ENCODE measurements at places on chromosomes 3 and 15. TPM values are rescaled to one million over a fixed set of nuclear protein-coding genes. Genes with fewer than 3 reads are reported as not detected.

Gene SLC33A1
- 20.0 TPM for total RNA-seq

Gene EXD1
- total RNA-seq: not detected

Gene CCNL1
- 257 TPM for total RNA-seq

Gene STAB1
- 0.05 TPM for total RNA-seq

Gene PDE12
- 27.8 TPM for total RNA-seq

Gene OR4F15
- not detected for total RNA-seq

Gene CCDC191
- 2.4 TPM for total RNA-seq

Gene CYB561D2
- total RNA-seq: 43.6 TPM

Gene SLC28A1
- total RNA-seq: not detected

Gene TRH
- not detected for total RNA-seq

Gene FBXL22
- total RNA-seq: 0.66 TPM

GRCh38 chr15:77634266-77634962 is 1.7 kb upstream of the LINGO1 start:
- DNase-seq: peak; percentile 78
- H3K27ac ChIP-seq: no peak overlapping the region
- no peaks in the 10 kb centered on the region for H3K36me3 ChIP-seq
- no peak overlapping the region for H3K4me3 ChIP-seq

DNA sequence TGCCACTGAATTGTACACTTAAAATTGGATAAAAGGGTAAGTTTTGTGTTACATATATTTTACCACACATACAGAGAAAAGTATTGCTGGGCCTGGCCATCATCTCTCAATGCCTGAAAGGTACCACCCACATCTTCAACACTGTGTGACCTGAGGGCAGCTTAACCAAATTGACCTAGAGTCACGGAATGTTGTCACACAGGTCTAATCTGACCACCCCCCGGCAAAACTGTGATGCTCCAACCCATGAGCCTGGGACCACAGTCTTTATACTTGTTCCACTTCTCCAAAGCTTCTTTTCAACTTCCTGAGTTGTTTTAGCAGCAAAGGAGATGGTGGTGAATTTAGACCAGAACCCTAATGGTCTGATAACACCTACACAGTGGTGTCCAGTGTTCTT is 210.3 kb upstream of the TPM1 start:
- H3K36me3 ChIP-seq: no peaks in the 10 kb centered on the region
- no peak for DNase-seq
- no peak overlapping the region for H3K4me3 ChIP-seq
- H3K27ac ChIP-seq: no peak overlapping the region

DNA sequence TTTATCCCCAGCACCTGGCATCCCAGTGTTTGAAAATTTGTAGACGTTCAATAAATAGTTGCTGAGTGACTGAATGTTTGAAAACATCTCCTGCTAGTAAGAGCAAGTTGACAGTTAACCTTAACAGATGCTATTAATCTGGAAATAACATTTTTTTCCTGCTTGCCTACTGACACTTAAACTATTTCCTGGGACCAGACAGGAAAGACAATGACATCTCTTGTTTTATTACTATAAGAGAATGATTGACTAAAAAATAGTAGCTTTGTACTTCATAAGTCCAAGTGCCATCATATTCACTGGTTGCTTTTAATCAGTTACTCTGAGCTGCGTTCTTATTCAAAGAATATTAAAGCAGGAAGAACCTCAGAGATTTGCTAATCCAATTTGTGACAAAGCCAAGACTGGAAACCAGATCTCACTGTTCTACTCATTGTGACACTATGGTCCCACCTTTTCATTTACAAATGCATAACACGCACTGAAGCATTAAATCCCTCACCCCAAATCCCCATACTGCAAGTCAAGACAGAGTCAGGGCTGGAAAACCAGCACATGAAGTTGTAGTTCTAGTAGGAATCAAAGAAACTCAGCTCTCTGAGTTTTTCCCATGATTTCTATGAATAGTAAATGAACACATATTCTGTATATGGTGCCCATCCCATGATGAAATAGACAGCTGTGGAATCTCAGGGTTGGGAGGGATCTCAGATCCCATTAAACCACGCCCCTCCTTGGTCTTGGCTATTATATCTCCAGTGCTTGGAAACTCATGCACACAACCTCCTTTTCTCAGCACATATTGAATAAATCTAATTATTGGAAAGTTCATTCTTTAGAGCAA is 212.7 kb upstream of the P2RY1 start:
- no peak overlapping the region for H3K27ac ChIP-seq
- H3K36me3 ChIP-seq: no peaks in the 10 kb centered on the region
- no peak overlapping the region for H3K4me3 ChIP-seq

DNA sequence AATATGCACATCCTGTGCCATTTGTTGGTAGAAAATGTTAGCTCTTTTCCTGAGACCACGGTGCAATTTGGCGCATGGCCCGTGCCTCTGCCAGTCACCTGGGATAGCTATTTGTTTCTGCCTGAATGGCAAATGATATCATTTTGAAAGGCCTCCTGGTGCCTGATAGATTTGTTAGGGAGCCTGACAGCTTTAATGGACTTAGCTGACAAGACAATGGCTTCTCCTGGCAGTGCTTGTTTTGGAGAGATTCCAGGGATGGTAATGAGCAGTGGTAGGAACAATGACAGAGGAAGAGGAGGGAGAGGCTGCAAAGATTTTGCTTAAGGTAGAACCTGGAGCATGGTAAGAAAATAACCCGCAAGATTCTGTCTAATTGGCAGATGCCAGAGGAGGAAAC is 268.5 kb downstream of the CLSTN2 start:
- no peak overlapping the region for H3K4me3 ChIP-seq
- DNase-seq: no peak
- no peaks in the 10 kb centered on the region for H3K4me1 ChIP-seq
- no peaks in the 10 kb centered on the region for H3K36me3 ChIP-seq
- H3K27ac ChIP-seq: no peak overlapping the region

DNA sequence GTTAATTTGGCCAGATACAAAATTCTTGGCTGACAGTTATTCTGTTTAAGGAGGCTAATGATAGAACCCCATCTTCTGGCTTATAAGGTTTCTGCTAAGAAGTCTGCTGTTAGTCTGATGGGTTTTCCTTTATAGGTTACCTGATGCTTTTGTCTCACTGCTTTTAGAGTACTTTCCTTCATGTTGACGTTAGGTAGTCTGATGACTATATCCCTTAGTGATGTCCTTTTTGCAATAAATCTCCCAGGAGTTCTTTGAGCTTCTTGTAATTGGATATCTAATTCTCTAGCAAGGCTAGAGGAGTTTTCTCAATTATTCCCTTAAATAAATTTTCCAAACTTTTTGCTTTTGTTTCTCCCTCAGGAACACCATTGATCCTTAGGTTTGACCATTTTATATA is 114.1 kb upstream of the CDIN1 start:
- H3K27ac ChIP-seq: no peak overlapping the region
- H3K4me1 ChIP-seq: no peaks in the 10 kb centered on the region
- no peak for DNase-seq

GRCh38 chr15:100264994-100265640 is 76.7 kb downstream of the ADAMTS17 start:
- no peaks in the 10 kb centered on the region for H3K36me3 ChIP-seq
- H3K4me3 ChIP-seq: no peak overlapping the region
- no peak overlapping the region for H3K27ac ChIP-seq
- H3K4me1 ChIP-seq: no peaks in the 10 kb centered on the region
- no peak for DNase-seq

- peaks cover under 1% of the 10 kb centered on the region for H3K27me3 ChIP-seq
- peak overlapping the region; percentile 64 for H3K27ac ChIP-seq
- peaks cover 8% of the 10 kb centered on the region for H3K4me1 ChIP-seq
These were observed 1.4 kb downstream of the NDUFB4 start for GRCh38 chr3:120597445-120598049.

GRCh38 chr15:40511472-40512133 is 40.8 kb downstream of the CHST14 start:
- H3K4me1 ChIP-seq: peaks cover 24% of the 10 kb centered on the region
- no peak overlapping the region for H3K27ac ChIP-seq
- H3K27me3 ChIP-seq: peaks cover 64% of the 10 kb centered on the region

GRCh38 chr3:99009851-99010250 is 108.4 kb upstream of the DCBLD2 start:
- no peaks in the 10 kb centered on the region for H3K27me3 ChIP-seq
- H3K4me1 ChIP-seq: no peaks in the 10 kb centered on the region
- H3K4me3 ChIP-seq: no peak overlapping the region
- H3K36me3 ChIP-seq: no peaks in the 10 kb centered on the region

DNA sequence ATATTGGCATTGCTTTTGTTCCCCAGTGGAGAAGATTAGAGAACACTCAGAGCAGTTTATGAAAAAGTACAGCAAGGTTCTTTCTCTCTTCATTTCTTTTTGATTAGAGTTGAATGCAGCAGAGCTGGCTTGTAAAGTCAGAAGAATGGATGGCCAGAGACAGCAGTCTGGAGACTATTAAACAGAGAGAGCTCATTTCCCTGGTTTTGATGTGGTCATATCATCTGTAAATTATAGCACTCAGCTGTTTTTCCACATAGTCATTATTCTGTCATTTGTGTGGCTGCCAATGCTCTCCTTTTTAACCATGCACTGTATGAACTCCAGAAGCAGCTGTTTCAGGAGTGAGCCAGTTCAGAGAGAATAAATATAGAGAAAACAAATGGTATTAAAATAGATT is 177.4 kb upstream of the CRBN start:
- H3K36me3 ChIP-seq: no peaks in the 10 kb centered on the region
- peaks cover 2% of the 10 kb centered on the region for H3K27me3 ChIP-seq
- no peaks in the 10 kb centered on the region for H3K4me1 ChIP-seq
- no peak overlapping the region for H3K4me3 ChIP-seq

- H3K27ac ChIP-seq: peak overlapping the region; percentile 99
- H3K4me1 ChIP-seq: peaks cover 100% of the 10 kb centered on the region
- no peaks in the 10 kb centered on the region for H3K27me3 ChIP-seq
- peak overlapping the region; percentile 8 for H3K4me3 ChIP-seq
- peaks cover 76% of the 10 kb centered on the region for H3K36me3 ChIP-seq
These were observed 23.1 kb downstream of the PSTPIP1 start for GRCh38 chr15:77017761-77018720.

DNA sequence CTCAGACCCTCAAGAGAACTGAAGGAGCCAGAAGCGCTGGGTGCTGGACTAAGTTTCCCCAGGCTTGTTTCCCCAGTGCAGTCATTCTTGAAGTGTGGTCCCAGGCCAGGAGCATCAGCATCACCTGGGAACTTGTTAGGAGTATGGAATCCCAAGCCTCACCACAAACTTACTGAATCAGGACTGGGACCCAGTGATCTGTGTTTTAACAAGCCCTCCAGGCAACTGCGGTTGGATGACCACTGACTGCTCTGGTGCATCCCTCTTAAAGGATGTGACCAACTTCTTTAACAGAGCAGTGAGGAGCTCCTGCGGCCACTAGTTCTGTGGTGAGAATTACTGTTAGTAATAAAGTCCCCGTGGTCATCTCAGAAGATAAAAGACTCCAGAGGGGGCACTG is 62.4 kb upstream of the DAZL start:
- H3K4me3 ChIP-seq: no peak overlapping the region
- H3K4me1 ChIP-seq: no peaks in the 10 kb centered on the region
- H3K27me3 ChIP-seq: peaks cover 3% of the 10 kb centered on the region
- DNase-seq: no peak
- H3K27ac ChIP-seq: no peak overlapping the region

DNA sequence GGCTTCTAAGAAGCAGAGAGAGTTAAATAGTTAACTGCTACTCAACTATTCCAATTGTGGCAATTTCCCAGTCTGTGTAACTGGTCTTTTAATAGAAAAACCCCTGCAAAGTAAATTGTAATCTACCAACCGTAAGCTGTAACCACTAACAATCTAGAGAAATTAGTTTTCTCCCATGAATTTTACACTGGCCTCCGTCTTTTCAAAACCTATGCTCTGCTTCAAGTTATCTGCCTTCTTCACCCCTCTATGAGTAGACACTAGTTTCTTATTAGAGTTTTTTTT is 42.6 kb downstream of the LRRFIP2 start:
- H3K27ac ChIP-seq: no peak overlapping the region
- H3K4me1 ChIP-seq: peaks cover 4% of the 10 kb centered on the region
- no peak for DNase-seq
- H3K27me3 ChIP-seq: no peaks in the 10 kb centered on the region
- H3K36me3 ChIP-seq: peaks cover 12% of the 10 kb centered on the region

- no peak overlapping the region for H3K27ac ChIP-seq
- H3K27me3 ChIP-seq: no peaks in the 10 kb centered on the region
- H3K4me1 ChIP-seq: no peaks in the 10 kb centered on the region
- H3K4me3 ChIP-seq: no peak overlapping the region
- no peak for DNase-seq
These were observed 58.8 kb downstream of the NPAP1 start for GRCh38 chr15:24734396-24734795.

DNA sequence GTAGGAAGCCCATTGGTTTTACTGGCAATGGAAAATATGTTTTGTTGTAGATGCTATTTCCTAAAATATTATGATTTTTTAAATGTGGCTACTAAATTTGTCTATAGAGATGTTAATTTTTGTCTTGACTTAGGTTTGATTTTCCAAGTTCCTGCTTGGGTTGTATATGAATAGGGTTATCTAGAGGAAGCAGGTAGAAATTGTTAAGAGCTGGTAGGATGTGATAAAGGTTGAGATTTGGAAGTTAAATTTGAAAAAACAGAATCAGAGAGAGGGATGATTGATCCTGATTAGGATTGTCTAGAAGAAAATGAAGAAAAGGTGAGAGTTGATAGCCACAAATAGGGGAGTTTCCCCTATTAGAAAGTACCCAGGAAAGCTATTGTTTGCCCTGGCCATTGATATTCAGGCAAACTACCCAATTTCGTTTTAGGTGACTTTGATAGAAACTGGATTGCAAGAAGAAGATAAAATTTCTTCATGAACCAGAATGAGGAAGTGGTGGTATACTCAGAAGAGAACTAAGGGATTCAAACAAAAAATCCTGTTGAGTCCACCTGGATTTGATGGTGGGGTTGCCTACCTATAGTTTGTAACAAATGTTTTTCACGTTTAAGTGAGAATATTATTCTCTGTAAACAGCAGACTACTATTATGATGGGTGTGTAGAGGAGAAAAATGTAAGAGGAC is 91.2 kb upstream of the PHLDB2 start:
- H3K27me3 ChIP-seq: no peaks in the 10 kb centered on the region
- no peak for DNase-seq
- no peaks in the 10 kb centered on the region for H3K36me3 ChIP-seq

DNA sequence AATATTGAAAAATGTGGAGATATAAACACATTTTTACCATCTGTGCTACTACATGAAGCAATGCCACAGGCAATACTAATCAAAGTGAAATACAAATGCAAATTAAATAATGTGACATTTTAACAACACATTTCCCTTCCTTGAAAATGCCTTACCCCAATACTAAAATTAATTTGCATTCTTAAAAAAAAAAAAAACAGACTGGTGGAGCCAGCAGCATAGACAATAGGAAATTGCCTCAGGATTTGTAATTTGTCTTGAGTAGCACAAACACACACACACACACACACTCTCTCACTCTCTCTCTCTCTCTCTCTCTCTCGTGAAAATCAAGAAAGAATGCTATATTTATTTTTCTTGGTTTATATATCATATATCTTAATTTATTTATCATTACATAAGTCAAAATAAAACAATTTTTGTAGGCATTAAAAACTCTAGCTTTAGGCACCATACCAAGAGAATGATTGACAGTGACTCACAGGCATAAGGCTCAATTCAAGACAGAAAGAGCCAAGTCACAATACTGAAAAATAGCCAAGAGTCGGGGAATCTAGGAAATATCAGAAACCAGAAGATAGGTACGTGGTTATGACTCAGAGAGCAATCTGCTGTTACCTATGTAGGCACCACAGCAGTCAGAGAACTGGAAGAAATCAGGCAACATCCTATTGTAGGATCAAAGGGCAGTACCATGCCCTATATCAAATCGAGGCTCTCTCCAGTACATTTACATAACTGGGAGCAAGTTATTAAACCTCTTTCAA is 23.0 kb downstream of the SUCNR1 start:
- H3K36me3 ChIP-seq: peaks cover 3% of the 10 kb centered on the region
- H3K27ac ChIP-seq: no peak overlapping the region
- H3K27me3 ChIP-seq: no peaks in the 10 kb centered on the region
- DNase-seq: no peak
- H3K4me3 ChIP-seq: no peak overlapping the region

Measured in activated CD8-positive, alpha-beta T cell treated with anti-CD3 and anti-CD28 coated beads, Interleukin-2, amount 10 ng/mL, durations not matched to agents 7 days and 5 days (primary cell).